ENCODE measurements at places on chromosomes 5 and 9.

DNA sequence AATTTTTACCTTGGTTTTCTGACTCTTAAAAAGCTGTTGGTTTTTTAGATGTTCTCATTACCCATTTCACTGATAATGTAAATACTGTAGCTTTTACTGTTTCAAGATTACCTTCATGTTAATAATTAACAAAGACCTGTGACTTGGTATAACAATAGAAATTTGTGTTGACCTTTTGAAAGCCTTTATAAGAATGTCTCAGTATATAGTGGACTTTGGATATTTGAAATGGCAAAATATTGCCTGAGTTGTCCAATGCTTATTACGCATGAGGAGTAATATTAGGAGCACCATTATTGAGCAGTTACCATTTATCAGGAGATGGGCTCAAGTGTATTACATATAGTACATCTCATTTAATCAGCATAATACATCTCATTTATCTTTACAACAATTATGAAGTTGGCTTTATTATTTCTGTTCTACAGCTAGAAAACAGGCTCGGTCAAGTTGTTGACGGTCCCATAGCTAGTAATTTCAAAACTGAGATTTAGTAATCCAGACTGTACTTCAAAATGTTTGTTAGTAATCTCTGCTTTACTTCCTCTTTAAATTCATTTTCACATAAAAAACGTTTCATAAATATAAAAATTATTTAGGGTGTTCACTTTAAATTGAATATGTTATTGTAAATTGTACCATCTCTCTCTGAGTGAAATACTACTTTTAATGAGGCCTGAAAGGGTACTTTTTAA lies 50.7 kb upstream of the FKTN start:
- no peak for DNase-seq

GRCh38 chr9:118522093-118523028 lies 818.2 kb downstream of the TLR4 start:
- DNase-seq: no peak

GRCh38 chr5:32712481-32713360 lies 1.6 kb downstream of the NPR3 start:
- DNase-seq: no peak

GRCh38 chr5:152379331-152379730 lies 25.7 kb downstream of the NMUR2 start:
- DNase-seq: no peak

GRCh38 chr5:83255268-83255667 lies 177.9 kb downstream of the XRCC4 start:
- no peak for DNase-seq

GRCh38 chr5:52856564-52856963 lies 68.8 kb downstream of the ITGA1 start:
- no peak for DNase-seq

DNA sequence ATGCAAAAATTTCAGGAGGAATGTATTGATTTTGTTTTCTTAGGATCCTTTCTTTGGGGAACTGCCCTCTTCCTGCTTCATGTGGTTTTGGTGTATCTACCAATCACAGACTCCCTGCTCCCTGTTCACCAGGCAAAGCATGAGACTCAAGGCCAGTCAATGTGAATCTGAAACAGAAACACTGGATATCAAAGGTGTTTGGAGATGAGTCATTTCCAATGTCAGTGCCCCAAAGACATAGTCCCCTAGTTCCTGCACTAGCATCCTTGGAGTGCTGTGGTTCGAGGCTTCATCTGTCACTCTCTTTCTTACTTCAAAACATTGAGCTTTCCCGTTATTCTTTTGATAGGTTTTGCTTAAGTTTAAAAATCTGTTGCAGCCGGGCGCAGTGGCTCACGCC lies 8.1 kb downstream of the PPP3R2 start:
- no peak for DNase-seq

GRCh38 chr5:112228667-112229066 lies 190.4 kb downstream of the EPB41L4A start:
- no peak for DNase-seq

- no peak for DNase-seq
Measured at GRCh38 chr5:8751971-8752370, 793.9 kb downstream of the SEMA5A start.

DNA sequence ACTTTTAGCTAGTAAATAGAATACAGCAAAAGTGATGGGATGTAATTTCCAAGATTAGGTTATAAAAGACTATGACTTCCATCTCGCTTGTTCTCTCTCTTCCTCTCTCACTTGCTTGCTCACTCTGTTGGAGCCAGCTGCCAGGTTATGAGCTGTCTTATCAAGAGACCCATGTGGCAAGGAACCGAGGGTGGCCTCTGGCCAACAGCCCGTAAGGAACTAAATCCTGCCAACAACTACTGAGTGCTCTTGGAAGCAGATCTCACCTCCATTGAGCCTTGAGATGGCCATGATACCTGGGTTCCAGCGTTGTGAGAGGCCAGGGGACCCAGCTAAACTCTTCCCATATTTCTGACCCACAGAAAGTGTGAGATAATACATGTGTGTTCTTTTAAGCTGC lies 636.1 kb downstream of the ACTL7B start:
- no peak for DNase-seq

GRCh38 chr5:126852091-126852571 lies 75.2 kb downstream of the LMNB1 start:
- DNase-seq: no peak

DNA sequence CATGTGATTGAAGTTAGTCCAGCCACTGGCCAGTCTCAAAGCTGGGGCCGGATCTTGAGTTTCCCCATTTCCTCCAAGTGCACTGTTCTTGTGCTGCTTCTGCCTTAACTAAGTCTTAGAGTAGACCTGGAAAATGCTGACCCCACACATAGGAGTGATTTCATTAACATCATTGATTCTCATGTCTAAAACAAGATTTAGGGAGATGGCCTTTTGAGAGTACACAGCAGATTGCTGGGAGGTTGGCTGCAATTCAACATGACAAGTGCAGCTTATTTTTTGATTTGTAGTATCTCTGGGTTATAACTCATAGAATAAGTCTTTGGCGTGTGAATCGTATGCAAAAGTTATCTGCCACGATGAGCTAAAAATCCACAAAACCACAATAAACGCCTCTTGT lies 131.0 kb downstream of the CMYA5 start:
- DNase-seq: no peak

- DNase-seq: no peak
Measured at GRCh38 chr9:123868002-123868401, 61.9 kb downstream of the DENND1A start.

DNA sequence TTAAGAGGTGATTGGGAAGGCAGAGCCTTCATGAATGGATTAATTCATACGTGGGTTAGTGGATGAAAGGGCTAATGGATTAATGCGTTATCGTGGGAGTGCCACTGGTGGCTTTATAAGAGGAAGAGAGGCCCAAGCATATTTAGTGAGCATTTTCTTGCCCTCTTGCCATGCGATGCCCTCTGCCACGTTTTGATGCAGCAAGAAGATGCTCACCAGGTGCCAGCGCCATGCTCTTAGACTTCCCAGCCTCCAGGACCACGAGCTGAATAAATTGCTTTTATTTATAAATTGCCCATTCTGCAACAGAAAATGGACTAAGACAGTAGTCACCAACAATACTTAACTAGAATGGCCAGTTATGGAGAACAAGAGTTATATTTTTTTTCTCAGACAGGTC lies 24.2 kb downstream of the DAPK1 start:
- no peak for DNase-seq

DNA sequence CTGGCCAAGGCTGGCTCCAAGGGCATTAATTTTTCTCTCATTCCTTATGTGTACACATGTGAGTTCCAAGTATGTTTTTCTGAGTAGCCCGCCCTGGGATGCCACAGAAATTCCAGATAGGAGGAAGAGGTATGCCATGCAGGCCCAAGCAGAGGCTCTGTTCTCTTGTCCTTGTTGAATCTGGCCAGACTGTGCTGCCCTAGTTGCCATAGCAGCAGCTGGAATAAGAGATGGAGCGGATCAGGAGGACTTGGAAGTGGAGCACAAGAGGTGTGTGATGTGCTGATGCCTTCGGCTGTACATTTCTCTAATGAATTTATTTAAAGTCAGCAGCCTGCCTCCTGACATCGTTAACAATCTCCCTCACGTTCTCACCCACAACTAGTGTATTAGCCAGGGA lies 235.6 kb upstream of the RPS23 start:
- DNase-seq: no peak

- no peak for DNase-seq
Measured at GRCh38 chr5:139635191-139635590, 13.0 kb upstream of the CXXC5 start.

DNA sequence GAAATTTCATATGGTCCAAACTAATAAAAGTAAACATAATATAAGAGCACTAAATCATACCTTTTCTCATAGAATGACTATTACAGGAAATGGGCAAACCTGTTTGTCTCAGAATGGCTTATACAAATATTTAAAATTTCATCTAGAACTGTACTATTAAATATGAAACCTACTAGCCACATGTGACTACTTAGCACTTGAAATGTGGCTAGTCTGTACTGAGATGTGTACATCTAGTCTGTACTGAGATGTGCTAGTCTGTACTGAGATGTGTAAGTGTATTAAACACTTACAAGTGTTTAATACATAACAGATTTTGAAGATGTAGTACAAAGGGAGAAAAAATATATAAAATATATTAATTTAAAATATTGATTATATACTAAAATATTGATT lies 22.4 kb downstream of the ABITRAM start:
- DNase-seq: no peak

GRCh38 chr9:96299823-96300222 lies 2.2 kb downstream of the HSD17B3 start:
- DNase-seq: no peak

DNA sequence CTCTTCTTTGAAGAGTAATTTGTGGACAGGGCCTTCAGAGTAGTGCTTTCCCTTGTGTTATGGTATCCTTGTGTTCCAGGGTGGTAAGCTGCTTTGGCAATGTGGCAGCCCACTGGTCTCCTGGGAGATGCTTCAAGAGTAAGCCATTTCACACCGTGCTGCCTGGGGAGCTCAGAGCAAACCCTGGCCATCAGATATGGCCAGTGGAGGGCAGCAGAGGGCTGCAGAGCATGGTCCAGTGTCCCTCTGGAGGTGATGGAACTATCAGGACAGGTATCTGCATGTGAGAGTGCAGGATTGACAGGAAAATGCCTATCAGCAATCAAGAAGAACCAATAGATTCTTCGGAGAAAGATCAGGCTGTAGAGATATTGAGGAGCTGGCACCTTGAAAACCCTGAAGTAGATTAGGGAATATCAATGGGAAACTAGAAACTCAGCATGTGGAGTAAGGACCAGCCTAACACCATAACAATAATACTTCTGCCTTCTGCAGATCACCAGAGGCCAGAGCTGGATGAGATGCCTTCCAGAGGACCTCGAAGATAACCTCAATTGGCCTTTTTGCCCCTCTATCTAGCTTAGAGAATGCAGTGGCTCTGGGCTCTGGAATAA lies 90.8 kb downstream of the PLPPR1 start:
- DNase-seq: no peak

- DNase-seq: no peak
Measured at GRCh38 chr9:86968258-86968920, 21.1 kb upstream of the GAS1 start.

DNA sequence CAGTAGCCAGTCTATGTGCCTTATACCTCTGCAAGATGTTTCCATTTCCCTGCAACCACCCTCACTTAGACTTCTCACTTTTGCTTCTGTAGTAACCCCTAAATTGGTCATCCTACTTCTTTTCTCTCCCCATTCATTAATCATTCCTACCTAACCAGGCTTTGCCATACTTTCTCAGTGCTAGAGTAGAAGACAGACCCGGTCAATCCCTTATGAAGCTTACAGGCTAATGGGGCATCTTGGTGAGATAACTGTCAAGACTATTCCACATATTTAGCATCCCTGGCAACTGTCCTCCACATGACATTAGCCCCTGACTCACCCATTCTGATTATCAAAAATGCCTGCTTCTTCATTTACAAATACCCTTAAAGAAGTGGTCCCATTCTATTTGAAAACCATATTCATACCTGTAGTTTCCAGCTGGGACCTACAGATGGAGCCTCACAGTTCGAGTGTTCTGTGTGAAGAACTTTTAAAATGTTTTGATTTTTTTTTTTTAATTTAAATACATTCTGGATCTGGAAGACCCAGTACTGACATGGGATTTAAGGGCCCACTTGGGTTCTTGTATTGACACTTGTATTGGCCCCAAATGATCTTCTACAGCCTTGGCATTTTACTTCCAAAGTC lies 21.0 kb downstream of the F2RL2 start:
- no peak for DNase-seq

- no peak for DNase-seq
Measured at GRCh38 chr9:130663258-130663976, 977 bp upstream of the PRDM12 start.

DNA sequence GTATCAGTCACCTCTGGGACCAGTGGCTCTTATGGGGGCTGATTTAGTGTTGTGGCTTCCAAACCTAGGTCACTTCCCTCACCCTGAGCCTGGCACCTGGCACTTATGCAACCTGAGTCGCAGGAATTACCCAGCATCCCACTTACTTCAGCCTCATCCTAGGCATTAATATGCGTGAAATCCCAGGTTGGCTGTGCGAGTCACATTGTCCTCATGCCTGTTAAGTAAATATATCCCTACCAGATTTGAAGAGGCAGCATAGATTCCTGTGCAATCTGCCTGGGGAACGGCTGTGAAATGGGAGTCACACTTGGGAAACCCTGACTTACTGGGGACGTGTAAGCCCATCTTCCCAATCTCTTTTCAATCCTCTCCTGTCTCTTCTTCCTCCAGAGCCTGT lies 42.7 kb upstream of the AKNA start:
- DNase-seq: no peak

- DNase-seq: no peak
Measured at GRCh38 chr9:126131066-126132010, 195.3 kb upstream of the MVB12B start.

- no peak for DNase-seq
Measured at GRCh38 chr9:115640887-115641286, 512.7 kb upstream of the PAPPA start.

DNA sequence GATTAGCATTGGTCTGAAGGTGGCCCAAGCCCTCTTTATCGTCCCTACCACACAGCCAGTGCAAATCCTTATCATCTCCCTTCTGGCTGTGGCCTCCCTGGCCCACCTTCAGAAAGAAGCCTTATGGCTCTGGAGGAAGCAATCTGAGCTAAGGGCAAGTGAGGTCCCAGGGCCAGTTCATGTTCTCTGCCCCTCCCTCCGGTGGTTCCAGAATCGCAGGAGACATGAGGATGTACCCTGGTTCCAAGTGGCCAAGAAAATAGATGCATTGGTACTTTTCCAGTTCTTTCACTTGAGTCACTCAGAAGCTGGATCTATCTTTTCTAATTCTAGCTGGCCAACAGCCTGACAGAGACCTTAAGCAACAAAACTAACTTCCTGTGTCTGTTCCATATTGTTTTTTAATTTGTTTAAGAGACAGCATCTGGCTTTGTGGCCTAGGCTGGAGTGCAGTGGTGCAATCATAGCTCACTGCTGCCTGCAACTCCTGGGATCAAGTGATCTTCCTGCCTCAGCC lies 60.7 kb downstream of the LHFPL2 start:
- DNase-seq: no peak

DNA sequence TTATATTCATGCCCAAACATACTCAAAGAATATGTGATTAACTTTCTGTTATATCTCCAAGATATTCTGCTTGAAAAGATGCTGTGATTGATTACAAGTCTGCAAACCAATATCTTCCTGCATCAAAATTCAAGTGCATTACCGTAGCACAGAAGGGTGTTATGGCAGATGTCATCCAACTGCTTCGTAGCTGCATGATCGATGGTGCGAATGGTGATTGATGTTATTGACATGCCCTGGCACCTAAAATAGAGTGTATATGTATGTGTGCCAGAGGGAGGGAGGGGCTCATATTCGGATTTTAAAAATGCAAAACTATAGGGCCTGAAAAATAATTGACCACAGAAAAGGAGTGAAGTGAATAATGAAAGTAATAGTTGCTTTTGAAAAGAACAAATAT lies 882.1 kb upstream of the NUDT12 start:
- DNase-seq: no peak

Data from T1000 (cell line).